ENCODE measurements at places on chromosomes 6 and 20. TPM values are rescaled to one million over a fixed set of nuclear protein-coding genes. Genes with fewer than 3 reads are reported as not detected.

GRCh38 chr6:3597500-3598064 lies 140.7 kb upstream of the SLC22A23 start:
- no peaks in the 10 kb centered on the region for H3K36me3 ChIP-seq
- H3K27ac ChIP-seq: no peak overlapping the region
- no peaks in the 10 kb centered on the region for H3K4me1 ChIP-seq
- no peaks in the 10 kb centered on the region for H3K27me3 ChIP-seq

DNA sequence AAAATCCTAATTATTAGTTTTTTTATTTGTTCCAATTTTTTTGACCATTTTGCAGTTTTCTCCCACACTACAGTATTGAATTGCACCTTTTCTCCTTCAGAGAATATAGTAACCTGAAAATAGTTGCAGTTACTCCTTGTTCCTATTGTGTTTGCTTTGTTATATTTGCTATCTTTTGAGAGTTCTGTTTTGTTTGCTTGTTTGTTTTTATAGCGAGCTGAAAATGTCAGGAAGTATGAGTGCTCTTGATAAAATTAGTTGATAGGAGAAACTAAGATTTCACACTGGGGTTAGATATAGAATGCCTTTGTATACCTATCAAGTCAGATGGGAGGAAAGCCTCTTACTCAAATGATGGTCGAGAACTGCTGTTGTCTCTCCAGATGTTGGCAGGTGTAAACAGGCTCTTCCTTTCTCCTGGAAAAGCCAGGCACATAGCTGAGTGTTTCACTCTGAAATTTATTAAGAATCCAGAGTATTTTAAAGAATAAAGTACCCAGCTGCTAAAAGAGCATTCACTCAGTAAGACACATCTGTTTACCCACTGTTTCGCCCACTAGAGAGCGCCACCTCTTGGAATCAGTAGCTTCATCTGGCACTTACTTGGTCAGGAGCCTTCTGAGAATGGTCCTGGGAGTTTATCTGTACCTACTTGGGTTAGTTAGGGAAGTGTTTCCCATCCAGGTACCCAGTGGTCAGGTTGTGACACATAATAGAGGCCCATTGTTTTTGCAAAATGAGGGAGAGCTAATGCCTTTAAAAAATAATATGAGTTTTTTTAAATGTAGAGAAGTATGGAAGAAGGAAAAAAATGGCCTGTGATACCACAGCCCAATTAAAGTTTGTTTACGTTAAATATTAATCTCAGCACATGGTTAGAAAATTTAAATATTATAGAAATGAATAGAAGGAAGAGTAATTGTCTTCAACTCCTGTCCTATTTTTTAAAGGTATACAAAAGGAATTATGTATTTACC lies 11.2 kb downstream of the NT5DC1 start:
- H3K4me1 ChIP-seq: no peaks in the 10 kb centered on the region
- no peak overlapping the region for H3K27ac ChIP-seq
- no peak for DNase-seq
- H3K4me3 ChIP-seq: no peak overlapping the region

DNA sequence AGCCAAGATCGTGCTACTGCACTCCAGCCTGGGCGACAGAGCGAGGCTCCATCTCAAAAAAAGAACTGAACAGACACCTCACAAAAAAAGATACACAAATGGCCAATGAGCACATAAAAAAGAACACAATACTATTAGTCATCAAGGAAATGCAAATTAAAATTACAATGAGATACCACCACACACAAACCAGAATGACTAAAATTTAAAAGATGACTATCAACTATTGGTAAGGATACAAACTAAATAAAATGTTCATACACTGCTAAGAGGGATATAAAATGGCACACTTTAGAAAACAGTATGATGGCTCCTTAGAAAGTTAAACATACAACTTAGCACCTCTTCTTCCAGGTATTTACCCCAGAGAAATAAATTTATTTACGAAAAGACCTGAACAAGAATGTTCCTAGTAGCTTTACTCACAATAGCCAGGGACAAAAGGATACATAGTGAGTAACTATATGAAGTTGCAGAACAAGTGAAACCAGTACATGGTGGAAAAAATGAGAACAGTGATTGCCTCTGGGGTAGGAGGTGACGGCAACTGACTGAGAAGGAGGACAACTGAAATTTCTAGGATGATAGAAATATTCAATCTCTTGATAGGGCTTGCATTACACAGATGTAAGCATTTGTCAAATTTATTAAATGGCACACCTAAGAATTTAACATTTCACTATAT lies 53.2 kb downstream of the FAM8A1 start:
- no peaks in the 10 kb centered on the region for H3K27me3 ChIP-seq
- no peaks in the 10 kb centered on the region for H3K36me3 ChIP-seq
- H3K4me1 ChIP-seq: no peaks in the 10 kb centered on the region
- DNase-seq: no peak

- peak; percentile 75 for DNase-seq
- no peaks in the 10 kb centered on the region for H3K36me3 ChIP-seq
- no peak overlapping the region for H3K4me3 ChIP-seq
- H3K4me1 ChIP-seq: no peaks in the 10 kb centered on the region
Measured at GRCh38 chr20:35166242-35166830, 5.5 kb upstream of the PROCR start.

DNA sequence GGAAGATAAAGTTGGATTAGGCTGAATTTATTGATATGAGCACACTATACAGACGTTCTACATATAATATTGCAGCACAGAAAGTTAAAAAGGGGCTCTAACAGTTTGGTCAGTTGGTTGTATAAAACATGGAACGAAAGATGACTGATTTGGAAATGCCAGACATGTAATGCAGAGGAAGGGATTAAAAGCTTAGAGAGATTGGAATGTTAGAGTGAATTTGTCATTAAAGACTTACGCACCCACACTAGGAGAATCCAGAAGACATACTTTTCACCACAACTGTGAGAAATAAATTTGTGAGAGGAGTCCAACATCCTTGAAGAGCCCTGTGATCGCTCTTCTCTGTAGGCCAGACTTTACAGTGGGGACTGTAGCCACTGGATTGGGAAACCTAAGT lies 134.7 kb downstream of the GPR63 start:
- no peak for DNase-seq
- no peaks in the 10 kb centered on the region for H3K36me3 ChIP-seq
- no peaks in the 10 kb centered on the region for H3K4me1 ChIP-seq
- no peak overlapping the region for H3K4me3 ChIP-seq

GRCh38 chr20:40797425-40797824 lies 108.4 kb upstream of the MAFB start:
- DNase-seq: no peak
- H3K4me3 ChIP-seq: no peak overlapping the region
- H3K27me3 ChIP-seq: no peaks in the 10 kb centered on the region
- no peak overlapping the region for H3K27ac ChIP-seq
- no peaks in the 10 kb centered on the region for H3K4me1 ChIP-seq

- H3K36me3 ChIP-seq: no peaks in the 10 kb centered on the region
- H3K27ac ChIP-seq: peak overlapping the region; percentile 98
- H3K4me3 ChIP-seq: peak overlapping the region; percentile 72
- H3K4me1 ChIP-seq: no peaks in the 10 kb centered on the region
Measured at GRCh38 chr20:3820901-3821727, 767 bp downstream of the AP5S1 start.

Gene CAGE1
- 0.28 TPM for total RNA-seq

Gene IP6K3
- 1.9 TPM for total RNA-seq

DNA sequence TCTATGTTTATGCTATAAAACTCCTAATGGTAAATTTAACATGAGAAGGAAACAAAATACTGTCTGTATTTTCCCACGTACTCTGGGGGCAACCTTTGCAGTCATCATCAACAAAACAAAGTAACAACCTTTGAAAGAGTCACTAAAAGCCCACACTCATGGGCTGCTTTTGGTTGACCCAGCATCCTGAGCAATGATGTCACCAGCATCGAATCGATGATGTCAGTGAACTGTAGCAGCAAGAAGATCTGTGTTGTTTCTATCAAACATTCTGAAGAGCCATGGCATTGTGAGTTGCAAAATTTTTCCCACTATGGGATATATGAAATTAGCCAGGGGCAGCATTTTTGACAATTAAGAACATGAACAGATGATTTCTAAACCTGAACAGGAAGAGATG lies 300.1 kb downstream of the HIVEP2 start:
- no peak overlapping the region for H3K4me3 ChIP-seq
- H3K4me1 ChIP-seq: no peaks in the 10 kb centered on the region
- no peaks in the 10 kb centered on the region for H3K27me3 ChIP-seq
- no peak overlapping the region for H3K27ac ChIP-seq
- H3K36me3 ChIP-seq: no peaks in the 10 kb centered on the region
- no peak for DNase-seq

DNA sequence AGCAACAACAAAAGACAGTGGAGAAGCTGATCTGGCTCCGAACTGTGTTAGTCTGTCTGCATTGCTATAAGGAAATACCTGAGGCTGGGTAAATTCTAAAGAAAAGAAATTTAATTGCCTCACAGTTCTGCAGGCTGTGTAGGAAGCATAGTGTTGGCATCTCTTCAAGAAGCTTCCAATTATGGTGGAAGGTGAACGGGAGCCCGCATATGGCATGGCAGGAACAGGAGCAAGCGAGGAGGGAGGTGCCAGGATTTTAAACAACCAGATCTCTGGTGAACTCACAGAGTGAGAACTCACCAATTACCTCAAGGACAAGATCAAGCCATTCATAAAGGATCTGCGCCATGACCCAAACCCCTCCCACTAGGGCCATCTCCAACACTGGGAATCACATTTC lies 293.5 kb downstream of the SMOC2 start:
- no peak overlapping the region for H3K4me3 ChIP-seq
- no peak for DNase-seq
- H3K36me3 ChIP-seq: no peaks in the 10 kb centered on the region
- no peaks in the 10 kb centered on the region for H3K4me1 ChIP-seq
- no peaks in the 10 kb centered on the region for H3K27me3 ChIP-seq

Measured in uterus (tissue), 4 donors.